ENCODE measurements at places on chromosomes 11 and 22. TPM values are rescaled to one million over a fixed set of nuclear protein-coding genes. Genes with fewer than 3 reads are reported as not detected.

The KRTAP5-8 gene
- 0.36 TPM for total RNA-seq

The PNPLA3 gene
- total RNA-seq, result 8.3 TPM

The C1QTNF4 gene
- not detected for total RNA-seq

The MS4A7 gene
- 0.36 TPM for total RNA-seq

The CRYBB3 gene
- not detected for total RNA-seq

The ANO9 gene
- total RNA-seq, result under 0.01 TPM

GRCh38 chr11:76234021-76234415 lies 27.7 kb upstream of the WNT11 start:
- H3K27me3 ChIP-seq, result peaks cover 5% of the 10 kb centered on the region
- H3K36me3 ChIP-seq, result no peaks in the 10 kb centered on the region
- H3K4me1 ChIP-seq, result peaks cover 11% of the 10 kb centered on the region
- peak overlapping the region; percentile 99 for H3K4me3 ChIP-seq

DNA sequence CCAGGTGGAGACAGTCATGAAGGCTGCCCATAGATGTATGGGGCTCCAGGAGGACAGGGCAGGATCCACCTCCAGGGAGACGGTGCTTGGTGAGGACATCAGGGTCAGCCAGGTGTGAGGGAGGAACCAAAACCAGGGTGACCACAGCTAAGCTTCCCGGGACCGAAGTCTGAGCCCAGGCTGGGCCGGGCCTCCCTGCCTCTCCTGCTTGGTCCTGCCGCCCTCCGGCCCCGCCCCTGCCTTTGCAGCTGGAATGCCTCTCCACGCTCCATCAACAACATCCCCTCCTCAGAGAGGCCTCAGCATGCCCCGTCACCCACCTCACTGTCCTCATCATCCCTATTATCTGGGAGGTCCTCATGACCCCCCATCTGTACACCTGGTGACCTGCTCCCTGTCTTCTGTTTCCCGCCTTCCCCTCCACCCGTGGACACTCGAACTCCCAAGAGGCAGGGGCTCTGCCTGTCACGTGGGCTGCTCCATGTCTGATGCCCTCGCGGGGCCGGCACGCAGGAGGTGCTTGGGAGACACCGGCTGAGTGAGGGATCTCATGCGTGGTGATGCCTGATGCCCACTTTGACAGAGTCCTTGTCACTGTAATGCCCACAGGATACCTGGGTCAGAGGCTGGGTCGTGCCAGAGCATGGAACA lies 59.4 kb downstream of the RTL6 start:
- no peaks in the 10 kb centered on the region for H3K4me1 ChIP-seq
- no peak overlapping the region for H3K4me3 ChIP-seq
- no peak overlapping the region for H3K27ac ChIP-seq
- peaks cover 10% of the 10 kb centered on the region for H3K27me3 ChIP-seq
- no peaks in the 10 kb centered on the region for H3K36me3 ChIP-seq

DNA sequence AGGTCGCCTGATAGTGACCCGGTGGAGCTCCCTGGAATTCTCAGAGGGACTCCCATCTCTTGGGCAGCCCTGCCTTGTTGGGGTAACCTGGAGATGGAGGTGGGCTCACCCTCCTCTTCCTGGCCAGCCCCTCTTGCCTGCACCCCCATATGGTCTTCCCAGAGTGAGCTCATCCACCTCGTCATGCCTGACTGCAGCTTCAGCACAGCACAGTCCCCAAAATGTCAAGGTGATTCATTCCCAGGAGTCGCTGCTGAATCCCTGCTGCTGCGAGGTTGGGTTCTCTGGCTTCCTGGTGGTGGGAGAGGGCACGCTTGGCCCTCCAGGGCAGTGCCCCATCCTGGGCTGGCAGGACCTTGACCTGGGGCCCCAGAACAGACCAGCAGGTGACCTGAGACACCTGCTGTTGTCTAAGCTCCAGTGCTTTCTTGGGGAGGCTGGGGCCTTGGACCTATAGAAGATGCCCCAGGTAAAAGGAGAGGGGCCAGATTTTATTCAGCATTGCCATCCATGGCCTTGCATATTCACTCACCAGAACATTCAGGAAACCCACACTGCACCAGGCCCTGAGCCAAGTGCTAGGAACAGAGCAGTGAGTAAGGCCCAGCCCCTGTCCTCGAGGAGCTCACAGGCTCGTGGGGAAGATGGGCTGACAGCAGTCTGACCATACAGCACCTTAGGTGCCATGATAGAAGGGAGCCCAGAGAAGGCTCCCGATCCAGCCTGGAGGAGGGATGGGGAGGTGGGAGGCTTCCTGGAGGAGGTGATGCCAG lies 72.9 kb downstream of the CACNA1I start:
- DNase-seq, result no peak
- H3K27ac ChIP-seq, result no peak overlapping the region
- no peak overlapping the region for H3K4me3 ChIP-seq
- peaks cover 9% of the 10 kb centered on the region for H3K27me3 ChIP-seq

DNA sequence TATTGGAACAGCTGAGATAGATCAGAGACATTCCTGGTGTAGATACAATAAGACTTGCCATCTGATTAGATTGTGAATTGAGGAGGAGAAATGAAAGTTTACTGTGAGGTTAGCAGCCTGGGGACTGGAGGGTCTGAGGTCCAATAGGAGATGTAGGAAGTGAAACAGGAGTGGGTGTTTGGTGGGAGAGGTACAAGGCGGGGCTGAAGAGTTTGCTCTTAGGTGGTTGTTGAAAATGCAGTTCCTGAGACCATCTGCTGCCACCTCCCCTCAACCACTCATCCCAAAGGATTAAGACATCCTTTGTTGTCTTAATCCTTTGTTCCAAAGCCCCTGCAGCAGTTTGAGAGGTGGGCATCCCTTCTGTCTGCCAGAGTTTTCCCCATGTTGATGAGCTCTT lies 14.8 kb downstream of the PIWIL4 start:
- no peak for DNase-seq
- no peaks in the 10 kb centered on the region for H3K36me3 ChIP-seq
- no peak overlapping the region for H3K27ac ChIP-seq
- H3K27me3 ChIP-seq, result no peaks in the 10 kb centered on the region
- H3K4me1 ChIP-seq, result no peaks in the 10 kb centered on the region

DNA sequence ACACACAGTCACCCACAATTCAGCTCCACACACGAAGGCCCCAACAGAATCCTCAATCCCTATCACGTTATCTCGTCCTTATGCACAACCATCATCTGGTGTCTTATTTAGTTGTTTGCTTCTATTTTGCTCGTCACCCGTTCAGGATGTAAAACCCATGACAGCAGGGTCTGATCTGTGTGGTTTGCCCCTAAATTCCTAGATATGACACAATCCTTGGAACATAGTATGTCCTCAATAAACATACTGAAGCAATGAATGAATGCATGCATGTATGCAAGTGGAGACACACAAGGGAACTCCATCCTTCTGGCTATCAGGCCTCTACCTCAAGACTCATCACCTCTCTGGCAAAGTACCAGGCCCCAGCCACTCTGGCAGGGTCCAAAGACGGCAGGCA lies 20.2 kb downstream of the STARD10 start:
- peak overlapping the region; percentile 71 for H3K27ac ChIP-seq
- H3K4me3 ChIP-seq, result no peak overlapping the region
- H3K27me3 ChIP-seq, result no peaks in the 10 kb centered on the region
- H3K4me1 ChIP-seq, result peaks cover 26% of the 10 kb centered on the region

DNA sequence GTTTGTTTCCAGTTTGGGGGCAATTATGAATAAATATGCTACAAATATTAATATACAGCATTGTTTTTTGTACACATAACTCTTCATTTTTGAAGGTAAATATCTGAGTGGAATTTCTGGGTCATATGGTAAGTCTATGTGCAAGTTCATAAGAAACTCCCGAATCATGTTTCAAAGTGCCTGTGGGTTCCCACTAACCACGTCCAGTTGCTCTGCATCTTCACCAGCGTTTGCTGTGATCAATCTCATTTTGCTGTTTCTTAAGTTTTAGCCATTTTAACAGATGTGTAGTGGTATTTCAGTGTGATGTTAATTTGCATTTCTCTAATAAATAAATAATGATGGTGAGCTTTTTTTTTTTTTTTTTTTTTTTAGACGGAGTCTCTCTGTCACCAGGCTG lies 14.2 kb upstream of the CSRP3 start:
- H3K4me3 ChIP-seq, result no peak overlapping the region
- H3K36me3 ChIP-seq, result no peaks in the 10 kb centered on the region
- DNase-seq, result no peak
- H3K27ac ChIP-seq, result no peak overlapping the region

DNA sequence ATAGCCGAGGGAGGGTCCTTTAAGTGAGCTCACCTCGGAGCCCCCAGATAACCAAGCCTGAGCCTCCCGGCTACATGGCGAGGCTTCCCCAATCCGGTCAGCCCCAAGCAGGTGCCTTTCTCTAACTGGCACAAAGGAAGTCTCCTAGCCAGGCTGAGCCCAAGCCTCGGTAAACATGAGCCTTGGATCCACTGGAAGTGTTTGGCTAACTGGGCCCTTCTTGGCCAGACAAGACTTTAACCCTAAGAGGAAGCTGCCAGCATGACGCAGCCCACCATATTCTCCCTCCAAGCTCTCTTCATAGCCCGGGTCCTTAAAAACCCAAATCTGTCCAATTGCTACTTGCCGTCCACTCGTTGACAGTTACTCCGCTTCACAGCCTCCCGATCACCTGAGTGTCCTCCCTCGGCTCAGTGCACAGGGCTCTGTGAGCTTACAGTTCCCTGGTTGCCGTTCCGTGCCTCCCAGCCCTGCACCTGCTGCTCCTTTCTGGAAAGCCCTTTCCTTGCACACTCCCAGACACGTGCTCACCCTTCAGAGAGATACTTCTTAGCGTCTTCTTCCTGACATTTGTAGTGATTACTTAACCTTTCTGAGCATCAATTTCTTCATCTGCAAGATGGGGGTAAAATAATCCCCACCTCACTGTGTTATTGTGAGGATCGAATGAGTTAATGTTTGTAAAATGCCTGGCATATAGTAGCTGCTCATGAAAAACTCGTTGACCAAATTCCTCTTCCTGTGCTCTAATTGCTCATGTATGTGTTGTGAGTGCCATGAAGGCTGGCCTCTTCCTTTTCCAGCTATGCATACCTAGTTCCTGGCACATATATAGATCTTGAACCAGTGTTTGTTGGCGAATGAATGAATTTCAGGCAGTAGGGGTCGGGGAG lies 25.6 kb downstream of the TXN2 start:
- peak overlapping the region; percentile 69 for H3K4me3 ChIP-seq
- no peaks in the 10 kb centered on the region for H3K27me3 ChIP-seq
- no peaks in the 10 kb centered on the region for H3K36me3 ChIP-seq
- peaks cover 20% of the 10 kb centered on the region for H3K4me1 ChIP-seq
- peak; percentile 19 for DNase-seq
- peak overlapping the region; percentile 41 for H3K27ac ChIP-seq

- H3K4me1 ChIP-seq, result no peaks in the 10 kb centered on the region
- H3K36me3 ChIP-seq, result no peaks in the 10 kb centered on the region
- H3K27me3 ChIP-seq, result peaks cover 14% of the 10 kb centered on the region
- DNase-seq, result peak; percentile 88
- no peak overlapping the region for H3K4me3 ChIP-seq
Measured at GRCh38 chr11:130979386-130979972, 63.2 kb upstream of the SNX19 start.

GRCh38 chr11:20351136-20351535 lies 12.4 kb upstream of the HTATIP2 start:
- H3K4me3 ChIP-seq, result no peak overlapping the region
- H3K36me3 ChIP-seq, result no peaks in the 10 kb centered on the region
- H3K27ac ChIP-seq, result no peak overlapping the region
- H3K27me3 ChIP-seq, result peaks cover 13% of the 10 kb centered on the region

- no peaks in the 10 kb centered on the region for H3K27me3 ChIP-seq
- no peak for DNase-seq
Measured at GRCh38 chr11:63609536-63609935, 4.7 kb downstream of the PLAAT3 start.
